ENCODE measurements at places on chromosomes 4 and X. TPM values are rescaled to one million over a fixed set of nuclear protein-coding genes. Genes with fewer than 3 reads are reported as not detected.

Gene DCLK2
- 2.7 TPM for total RNA-seq

DNA sequence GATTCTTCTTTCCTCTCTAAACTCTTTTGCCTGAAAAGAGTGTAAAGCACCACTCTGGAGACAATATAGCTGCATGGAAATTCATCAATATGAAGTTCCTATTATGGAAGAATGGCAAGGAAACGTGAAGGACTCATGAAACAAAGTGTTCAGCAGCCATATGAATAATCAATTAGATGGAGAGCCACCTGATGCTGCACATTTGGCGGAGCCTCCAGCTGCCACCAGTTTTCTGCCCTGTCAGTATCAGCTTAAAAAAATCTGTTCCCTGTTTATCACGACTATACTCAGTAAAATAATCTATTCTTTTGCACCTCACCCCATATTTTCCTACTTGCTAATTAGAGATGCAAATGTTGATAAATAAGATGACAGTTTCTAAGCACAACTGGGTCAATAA lies 276.0 kb downstream of the UNC5C start:
- no peak overlapping the region for H3K27ac ChIP-seq
- no peak overlapping the region for H3K4me3 ChIP-seq
- no peaks in the 10 kb centered on the region for H3K36me3 ChIP-seq
- H3K27me3 ChIP-seq, result no peaks in the 10 kb centered on the region
- H3K4me1 ChIP-seq, result no peaks in the 10 kb centered on the region

DNA sequence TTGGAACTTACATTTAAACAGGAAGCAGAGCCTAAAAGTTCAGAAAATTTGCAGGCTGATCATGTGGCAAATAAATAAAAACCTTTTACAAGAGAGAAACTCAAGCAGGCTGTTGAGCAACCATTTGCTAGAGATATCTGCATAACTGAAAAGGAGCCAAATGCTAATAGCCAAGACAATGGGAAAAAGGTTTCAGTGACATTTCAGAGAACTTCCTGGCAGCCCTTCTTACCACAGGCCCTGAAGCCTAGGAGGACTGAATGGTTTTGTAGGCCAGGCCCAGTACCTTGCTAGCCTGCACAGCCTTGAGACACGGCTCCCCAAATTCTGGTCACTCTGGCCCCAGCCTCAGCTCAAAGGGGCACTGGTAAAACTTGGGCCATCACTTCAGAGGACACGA lies 945.1 kb downstream of the ADGRL3 start:
- no peaks in the 10 kb centered on the region for H3K27me3 ChIP-seq
- H3K4me3 ChIP-seq, result no peak overlapping the region
- H3K4me1 ChIP-seq, result no peaks in the 10 kb centered on the region
- no peak overlapping the region for H3K27ac ChIP-seq

DNA sequence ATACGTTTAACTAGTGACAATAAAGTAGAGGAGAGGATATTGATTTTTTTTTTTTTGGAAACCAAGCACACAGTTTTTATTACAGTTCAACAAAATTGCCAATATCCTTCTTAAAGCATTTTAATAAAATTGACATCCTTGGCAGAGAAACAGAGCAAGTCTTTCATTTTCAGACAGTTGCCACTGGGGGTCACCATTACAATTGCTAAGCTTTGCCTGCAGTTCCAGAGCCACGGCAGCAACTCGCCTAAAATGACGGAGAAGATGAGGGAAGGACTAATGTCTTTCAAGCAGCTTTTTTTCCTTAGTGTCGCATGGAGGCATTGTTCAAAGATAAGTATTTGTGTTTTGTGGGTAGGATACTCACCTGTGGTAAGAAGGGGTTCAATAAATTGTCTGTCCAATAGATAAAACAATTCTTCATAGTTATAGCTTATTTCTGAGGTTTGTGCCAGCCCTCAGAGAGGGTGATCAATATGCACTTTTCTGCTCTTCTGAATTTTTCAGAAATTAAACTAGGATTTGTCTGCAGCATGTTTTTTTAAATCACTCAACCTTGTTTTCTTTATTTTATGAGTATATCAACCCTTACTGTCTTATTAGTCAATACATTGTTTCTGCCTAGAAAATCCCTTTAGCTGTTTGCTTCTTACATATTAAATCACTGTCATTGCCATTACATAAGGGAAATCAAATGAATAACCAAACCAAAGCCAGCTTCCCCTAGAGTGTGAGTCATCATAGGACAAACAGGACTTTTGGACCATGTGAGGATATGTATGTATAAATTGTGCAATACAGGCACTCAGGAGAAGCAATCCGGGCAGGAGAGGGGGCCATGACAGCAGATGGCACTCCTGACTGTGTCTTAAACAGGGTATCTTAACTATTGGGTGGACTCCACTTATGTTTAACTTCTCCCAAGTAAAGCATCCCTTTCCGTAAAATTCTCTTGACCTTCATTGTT lies 508.1 kb upstream of the ARX start:
- no peak overlapping the region for H3K27ac ChIP-seq
- H3K4me3 ChIP-seq, result no peak overlapping the region
- no peaks in the 10 kb centered on the region for H3K27me3 ChIP-seq
- H3K36me3 ChIP-seq, result no peaks in the 10 kb centered on the region
- no peaks in the 10 kb centered on the region for H3K4me1 ChIP-seq

Gene EDNRA
- total RNA-seq, result 2.0 TPM

GRCh38 chrX:17038277-17038676 lies 91.8 kb downstream of the REPS2 start:
- no peak overlapping the region for H3K27ac ChIP-seq
- no peak overlapping the region for H3K4me3 ChIP-seq
- H3K4me1 ChIP-seq, result no peaks in the 10 kb centered on the region
- no peaks in the 10 kb centered on the region for H3K27me3 ChIP-seq

- H3K4me1 ChIP-seq, result no peaks in the 10 kb centered on the region
- DNase-seq, result no peak
- H3K36me3 ChIP-seq, result no peaks in the 10 kb centered on the region
- peaks cover 5% of the 10 kb centered on the region for H3K27me3 ChIP-seq
- no peak overlapping the region for H3K27ac ChIP-seq
Measured at GRCh38 chr4:16661813-16662212, 236.6 kb downstream of the LDB2 start.

Gene PRRG3
- total RNA-seq, result not detected

Gene WDFY3
- 39.9 TPM for total RNA-seq

DNA sequence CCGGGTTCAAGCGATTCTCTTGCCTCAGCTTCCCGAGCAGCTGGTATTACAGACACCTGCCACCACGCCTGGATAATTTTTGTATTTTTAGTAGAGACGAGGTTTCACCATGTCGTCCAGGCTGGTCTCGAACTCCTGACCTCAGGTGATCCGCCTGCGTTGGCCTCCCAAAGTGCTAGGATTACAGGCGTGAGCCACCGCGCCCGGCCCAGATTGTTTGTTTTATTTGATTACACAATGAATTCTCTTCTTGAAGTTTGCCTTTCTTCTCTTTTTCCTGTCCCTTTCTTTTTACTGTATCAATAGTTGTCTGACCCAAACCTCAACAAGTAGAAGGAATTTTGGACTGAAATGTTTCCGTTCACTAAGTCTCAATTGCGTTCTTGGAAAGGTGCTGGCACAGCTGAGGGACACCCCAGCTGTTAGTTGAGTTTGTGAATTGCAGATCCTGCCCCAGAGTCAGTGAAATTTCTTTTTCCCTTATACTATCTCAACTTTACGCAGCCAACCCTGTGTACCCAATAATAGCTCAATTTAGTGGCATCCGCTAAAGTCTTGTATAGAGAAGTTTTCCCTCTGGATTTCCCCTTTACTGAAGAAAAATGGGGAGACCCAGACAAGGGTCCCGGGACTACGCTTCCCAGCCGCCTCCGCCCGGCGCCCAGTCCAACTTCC lies 639 bp upstream of the MTM1 start:
- no peaks in the 10 kb centered on the region for H3K36me3 ChIP-seq
- H3K27ac ChIP-seq, result no peak overlapping the region
- H3K4me3 ChIP-seq, result peak overlapping the region; percentile 17
- H3K27me3 ChIP-seq, result no peaks in the 10 kb centered on the region
- peaks cover 28% of the 10 kb centered on the region for H3K4me1 ChIP-seq

DNA sequence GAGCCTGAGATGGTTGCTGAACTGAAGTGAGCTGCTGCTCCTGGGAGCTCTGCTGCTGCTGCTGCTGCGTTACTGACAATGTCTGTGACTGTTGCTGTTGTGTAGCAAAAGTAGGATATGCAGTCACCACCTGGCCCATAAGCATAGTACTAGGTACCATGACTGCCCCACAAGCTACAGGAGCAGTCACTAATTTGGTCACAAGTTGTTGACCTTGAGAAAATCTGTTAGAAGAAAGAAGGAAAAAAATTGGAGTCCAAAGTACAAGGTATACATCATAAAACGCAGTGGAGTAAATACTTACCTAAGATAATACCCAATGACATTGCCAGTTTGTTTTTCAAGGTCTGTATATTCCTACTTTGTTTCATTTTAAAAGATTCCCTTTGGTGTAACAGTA lies 42.6 kb downstream of the TMEM165 start:
- no peak overlapping the region for H3K27ac ChIP-seq
- H3K4me1 ChIP-seq, result peaks cover 13% of the 10 kb centered on the region
- H3K36me3 ChIP-seq, result peaks cover 28% of the 10 kb centered on the region

Gene SLC7A11
- total RNA-seq, result 45.8 TPM

- H3K27ac ChIP-seq, result no peak overlapping the region
- no peak overlapping the region for H3K4me3 ChIP-seq
- H3K27me3 ChIP-seq, result no peaks in the 10 kb centered on the region
- no peaks in the 10 kb centered on the region for H3K36me3 ChIP-seq
- DNase-seq, result no peak
Measured at GRCh38 chr4:2768921-2769336, 12.8 kb upstream of the TNIP2 start.

Gene HUWE1
- total RNA-seq, result 197 TPM

- no peak for DNase-seq
- no peak overlapping the region for H3K27ac ChIP-seq
- H3K4me1 ChIP-seq, result no peaks in the 10 kb centered on the region
- H3K27me3 ChIP-seq, result no peaks in the 10 kb centered on the region
Measured at GRCh38 chr4:2832309-2832980, 11.2 kb upstream of the ADD1 start.

DNA sequence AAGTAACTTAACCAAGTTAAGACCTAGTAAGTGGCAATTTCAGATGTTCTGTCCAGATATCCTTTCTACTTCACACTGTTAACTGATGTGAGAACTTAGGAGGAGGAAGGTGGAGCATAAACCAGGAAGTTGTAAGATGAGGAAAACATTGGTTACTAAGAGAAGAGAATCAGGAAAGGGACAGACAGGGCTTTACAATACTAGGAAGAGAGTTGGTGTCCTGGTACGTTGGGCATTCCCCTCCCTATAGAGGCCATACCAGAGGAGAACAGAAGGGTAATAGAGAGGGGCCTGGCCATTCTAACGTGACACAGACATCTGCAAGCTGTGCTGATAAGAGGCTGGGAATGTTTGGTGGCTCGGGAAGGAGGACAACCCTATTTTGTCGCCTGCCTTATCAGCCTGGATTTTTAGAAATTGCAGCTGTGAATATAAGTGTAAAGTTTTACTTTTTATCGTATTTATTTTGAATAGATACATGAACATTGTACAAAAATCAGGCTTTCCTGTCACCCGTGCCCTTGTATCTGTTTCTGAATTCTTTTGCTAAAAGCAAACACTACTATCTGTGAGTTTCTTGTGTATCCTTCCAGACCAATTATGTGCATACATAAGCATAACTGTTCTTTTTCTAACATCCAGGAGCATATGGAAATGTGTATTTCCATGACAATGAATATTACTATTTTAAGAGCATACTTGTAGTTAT lies 53.5 kb upstream of the HPRT1 start:
- no peak for DNase-seq
- no peak overlapping the region for H3K27ac ChIP-seq
- H3K27me3 ChIP-seq, result no peaks in the 10 kb centered on the region
- H3K4me1 ChIP-seq, result no peaks in the 10 kb centered on the region
- H3K36me3 ChIP-seq, result no peaks in the 10 kb centered on the region

GRCh38 chrX:84830836-84831235 lies 172.8 kb upstream of the APOOL start:
- H3K4me1 ChIP-seq, result no peaks in the 10 kb centered on the region
- no peak overlapping the region for H3K27ac ChIP-seq
- H3K36me3 ChIP-seq, result no peaks in the 10 kb centered on the region
- H3K27me3 ChIP-seq, result no peaks in the 10 kb centered on the region
- no peak overlapping the region for H3K4me3 ChIP-seq
- no peak for DNase-seq

DNA sequence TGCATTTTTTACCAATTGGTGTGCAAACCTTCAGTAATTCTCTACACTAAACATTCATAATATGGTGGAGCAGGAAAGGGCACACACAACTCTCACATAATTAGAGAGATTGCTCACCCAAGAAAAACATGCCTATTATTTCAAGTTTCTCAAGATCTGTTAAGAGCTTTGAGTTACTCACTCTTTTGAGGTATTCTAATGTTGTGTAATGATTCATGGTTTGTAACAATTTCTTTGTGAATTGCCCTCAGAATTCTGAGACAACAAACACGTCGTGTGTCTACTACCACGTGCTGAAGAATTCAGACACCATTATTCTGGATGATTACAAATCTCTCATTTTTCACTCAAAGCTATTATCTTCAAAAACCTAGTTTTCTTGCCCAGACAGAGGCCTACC lies 82.8 kb downstream of the PDGFC start:
- H3K4me1 ChIP-seq, result no peaks in the 10 kb centered on the region
- no peak overlapping the region for H3K27ac ChIP-seq
- no peaks in the 10 kb centered on the region for H3K36me3 ChIP-seq
- no peak for DNase-seq
- H3K27me3 ChIP-seq, result no peaks in the 10 kb centered on the region

DNA sequence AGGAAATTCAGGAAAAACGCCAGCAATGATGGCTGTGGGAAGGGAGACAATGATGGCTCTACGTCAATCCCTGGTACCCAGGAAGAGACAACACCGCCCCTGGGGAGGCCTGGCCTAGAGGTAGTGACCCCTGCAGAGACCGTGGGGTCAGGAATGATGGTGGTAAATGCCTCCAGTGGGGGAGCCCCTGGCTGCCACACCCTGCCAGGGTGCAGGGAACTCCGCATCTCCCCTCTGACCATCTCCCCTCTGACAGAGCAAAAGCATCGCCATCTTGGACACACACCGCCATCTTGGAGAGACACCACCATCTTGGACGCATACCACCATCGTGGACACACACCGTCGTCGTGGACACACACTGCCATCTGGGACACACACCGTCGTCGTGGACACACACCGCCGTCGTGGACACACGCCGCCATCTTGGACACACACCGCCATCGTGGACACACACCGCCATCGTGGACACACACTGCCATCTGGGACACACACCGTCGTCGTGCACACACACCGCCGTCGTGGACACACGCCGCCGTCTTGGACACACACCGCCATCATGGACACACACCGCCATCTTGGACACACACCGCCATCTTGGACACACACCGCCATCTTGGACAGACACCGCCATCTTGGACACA lies 9.9 kb downstream of the ASMTL start:
- H3K27ac ChIP-seq, result no peak overlapping the region
- DNase-seq, result no peak
- no peaks in the 10 kb centered on the region for H3K4me1 ChIP-seq
- H3K36me3 ChIP-seq, result peaks cover 9% of the 10 kb centered on the region
- H3K27me3 ChIP-seq, result no peaks in the 10 kb centered on the region

- no peaks in the 10 kb centered on the region for H3K27me3 ChIP-seq
- no peak overlapping the region for H3K4me3 ChIP-seq
- no peak overlapping the region for H3K27ac ChIP-seq
Measured at GRCh38 chrX:146056511-146057081, 239.0 kb downstream of the SLITRK2 start.

Gene PHOX2B
- not detected for total RNA-seq
